ENCODE measurements at places on chromosomes 7 and 10.

GRCh38 chr10:72658696-72659400 is 33.0 kb upstream of the MICU1 start:
- no peak for DNase-seq

GRCh38 chr10:8245131-8245813 is 190.8 kb downstream of the GATA3 start:
- no peak for DNase-seq

DNA sequence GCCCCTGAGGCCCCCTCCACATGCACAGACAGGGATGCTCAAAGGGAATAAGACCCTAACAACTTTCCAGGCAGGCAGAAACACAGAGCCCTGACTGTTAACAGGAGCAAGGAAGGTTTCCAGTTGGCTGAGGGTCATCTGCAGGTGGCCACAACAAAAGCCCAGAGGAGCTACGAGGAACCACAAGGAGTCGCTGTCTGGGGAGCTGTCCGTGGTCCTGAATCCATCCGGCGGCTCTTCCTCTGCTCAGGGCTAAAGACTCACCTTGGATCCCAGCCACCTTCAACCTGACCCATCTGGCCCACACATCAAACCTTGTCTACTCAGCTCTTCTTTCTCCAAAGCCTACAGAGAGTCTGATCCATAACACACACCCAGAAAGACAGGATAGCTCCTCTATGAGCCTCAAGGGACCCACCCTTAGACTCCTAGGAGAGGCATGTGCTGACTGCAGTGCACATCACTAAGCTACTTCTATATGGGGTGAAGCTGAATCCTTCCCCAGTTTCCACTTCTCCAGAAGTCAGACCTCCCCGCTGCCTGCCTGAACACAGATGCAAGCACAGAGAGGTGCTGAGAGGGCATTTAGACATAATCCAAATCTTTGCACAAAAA is 104.0 kb downstream of the SLIT1 start:
- no peak for DNase-seq

- DNase-seq, result no peak
These were observed 369 bp upstream of the SCIN start for GRCh38 chr7:12570168-12570533.

DNA sequence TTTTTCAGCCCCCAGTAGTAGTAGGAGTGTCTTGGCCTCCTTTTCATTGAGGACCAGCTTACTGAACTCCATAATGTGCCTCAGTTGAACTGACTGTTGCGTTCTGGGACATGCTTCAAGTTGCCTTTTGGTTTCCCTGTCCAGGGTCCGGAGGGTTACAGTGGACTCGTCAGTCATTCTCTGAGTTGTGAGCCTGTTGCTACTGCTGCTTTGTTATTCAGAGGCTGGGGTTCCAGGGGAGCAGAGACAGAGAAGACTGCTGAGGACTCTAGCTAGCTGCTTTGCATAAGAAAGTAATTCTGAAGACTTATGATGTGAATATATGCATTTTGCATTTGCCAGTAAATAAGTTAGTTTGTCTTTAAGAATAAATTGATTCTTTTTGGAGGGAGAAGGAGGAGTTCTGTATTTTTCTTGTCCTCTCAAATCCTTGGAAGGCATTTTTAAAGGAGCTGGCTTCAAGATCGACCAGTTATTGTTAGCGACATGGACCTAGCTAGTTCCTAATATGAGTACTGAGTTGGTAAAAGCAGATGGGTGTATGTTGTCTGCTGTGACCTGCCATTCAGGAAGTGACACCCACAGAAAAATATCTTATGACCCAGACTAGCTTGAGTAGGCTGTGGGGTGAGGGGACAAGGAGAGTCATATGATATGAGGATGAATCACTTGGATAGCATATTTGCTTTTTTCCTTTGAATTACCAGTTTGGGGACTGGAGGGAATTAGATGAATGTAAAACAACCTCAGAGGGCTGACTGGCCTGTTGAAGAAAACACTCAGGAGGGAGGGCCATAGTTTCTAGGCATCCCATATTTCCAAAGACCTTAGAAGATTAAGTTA is 8.3 kb downstream of the PI4K2A start:
- no peak for DNase-seq

DNA sequence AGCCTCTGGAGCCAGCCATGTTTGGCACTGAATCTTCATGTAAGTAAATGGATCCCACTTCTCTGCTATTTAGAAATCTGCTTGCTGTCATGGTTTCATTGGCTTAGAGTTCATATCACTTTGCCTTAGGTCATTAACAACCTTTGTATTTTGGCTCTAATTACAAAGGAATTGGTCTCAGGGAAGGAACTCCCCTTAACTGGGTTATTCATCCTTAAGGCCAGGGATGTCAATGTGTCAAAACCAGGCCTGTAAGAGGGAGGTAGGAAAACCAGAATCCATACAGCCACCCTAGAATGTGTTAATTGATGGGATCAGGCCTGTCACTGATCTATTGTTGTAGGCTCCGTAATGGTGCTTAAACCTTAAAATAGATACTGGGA is 67.3 kb downstream of the ST7 start:
- DNase-seq, result no peak

GRCh38 chr10:21195252-21195651 is 298.1 kb upstream of the NEBL start:
- DNase-seq, result no peak

DNA sequence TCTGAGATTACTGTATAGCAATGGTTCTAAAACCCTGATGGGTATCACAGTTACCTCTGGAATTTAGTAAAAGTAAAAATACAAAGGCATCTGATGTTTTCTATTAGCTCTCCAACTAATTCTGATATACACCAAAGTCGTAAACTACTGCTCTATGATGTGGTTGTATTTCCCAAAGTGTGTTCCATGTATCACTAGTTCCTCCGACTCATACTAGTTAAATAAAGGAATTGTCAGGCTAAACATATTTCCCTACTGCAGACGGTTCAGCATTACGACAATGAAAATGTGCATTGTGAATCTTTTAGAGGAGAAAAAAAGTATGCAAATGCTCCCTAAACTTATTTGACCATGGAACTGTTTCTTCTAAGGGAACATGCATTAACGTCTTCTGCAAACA is 38.9 kb downstream of the ZNF365 start:
- no peak for DNase-seq

DNA sequence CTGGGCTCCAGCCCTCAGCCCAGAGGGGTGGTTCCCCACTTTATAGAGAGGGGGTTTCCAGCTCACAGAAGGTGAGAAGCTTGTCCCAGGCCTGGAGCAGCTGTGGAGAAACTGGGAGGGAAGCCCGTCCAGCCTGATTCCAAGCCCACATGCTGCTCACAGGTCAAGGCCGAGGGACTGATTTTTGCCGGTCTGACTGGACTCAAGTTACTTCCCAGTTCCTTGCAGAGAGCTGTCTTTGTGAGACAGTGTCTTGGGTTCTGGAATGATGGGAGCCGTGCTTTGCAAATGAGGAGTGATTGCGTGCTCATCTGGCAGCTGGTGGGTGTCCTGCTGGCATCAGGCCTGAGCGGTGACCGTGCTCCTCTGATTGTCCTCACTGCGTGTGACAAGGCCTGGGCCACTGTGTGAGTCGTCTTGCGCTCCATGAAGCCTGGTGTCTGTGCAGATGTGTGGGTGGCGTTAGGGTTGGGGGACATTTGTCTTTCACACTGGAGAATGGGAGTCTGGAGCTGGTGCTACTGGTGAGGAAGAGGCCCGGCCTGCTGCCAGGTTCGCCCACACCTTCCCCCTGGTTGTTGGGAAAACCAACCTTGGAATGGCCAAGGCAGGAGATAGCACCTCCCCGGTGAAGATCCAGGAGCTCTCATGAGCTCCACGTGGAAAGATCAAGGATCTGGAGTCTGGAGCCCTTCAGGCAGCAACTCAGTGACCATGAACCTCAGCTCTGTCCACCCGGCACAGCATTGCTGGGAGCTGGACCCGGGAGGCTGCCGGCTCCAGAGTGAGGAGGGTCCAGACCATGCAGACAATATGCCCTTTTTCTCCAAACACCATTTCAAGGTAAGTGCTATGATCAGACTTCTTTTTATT is 129.6 kb downstream of the SMURF1 start:
- DNase-seq, result no peak

Data from stimulated activated CD4-positive, alpha-beta T cell treated with anti-CD3 and anti-CD28 coated beads, Interleukin-1b, Interleukin-23, amount 100 ng/mL, for 1 hour (primary cell).